ENCODE measurements at places on chromosomes 3 and 15.

- DNase-seq, result peak; percentile 39
Observed at GRCh38 chr15:101244036-101244781, 7.6 kb downstream of the CHSY1 start.

- peak; percentile 1 for DNase-seq
Observed at GRCh38 chr3:167032267-167032876, 347.7 kb downstream of the ZBBX start.

DNA sequence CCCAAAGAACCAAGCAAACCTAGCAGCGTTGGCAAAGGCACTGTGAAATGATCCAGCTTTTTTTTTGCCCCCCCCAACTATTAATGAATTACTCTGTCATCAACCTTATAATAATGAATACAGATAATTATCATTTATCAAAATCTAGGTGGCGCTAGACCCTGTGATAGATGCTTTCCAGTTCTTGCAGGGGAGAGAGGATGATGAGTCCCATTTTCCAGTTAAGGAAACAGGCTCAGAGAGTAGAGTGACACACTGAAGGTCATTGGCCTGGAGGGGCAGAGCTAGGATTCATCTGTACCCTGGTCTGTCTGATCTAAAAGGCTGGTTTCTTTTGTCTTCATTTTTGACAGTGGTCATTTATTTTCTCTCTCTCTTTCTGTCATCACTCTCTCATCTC, 5.0 kb downstream of the ACOX2 start:
- no peak for DNase-seq

DNA sequence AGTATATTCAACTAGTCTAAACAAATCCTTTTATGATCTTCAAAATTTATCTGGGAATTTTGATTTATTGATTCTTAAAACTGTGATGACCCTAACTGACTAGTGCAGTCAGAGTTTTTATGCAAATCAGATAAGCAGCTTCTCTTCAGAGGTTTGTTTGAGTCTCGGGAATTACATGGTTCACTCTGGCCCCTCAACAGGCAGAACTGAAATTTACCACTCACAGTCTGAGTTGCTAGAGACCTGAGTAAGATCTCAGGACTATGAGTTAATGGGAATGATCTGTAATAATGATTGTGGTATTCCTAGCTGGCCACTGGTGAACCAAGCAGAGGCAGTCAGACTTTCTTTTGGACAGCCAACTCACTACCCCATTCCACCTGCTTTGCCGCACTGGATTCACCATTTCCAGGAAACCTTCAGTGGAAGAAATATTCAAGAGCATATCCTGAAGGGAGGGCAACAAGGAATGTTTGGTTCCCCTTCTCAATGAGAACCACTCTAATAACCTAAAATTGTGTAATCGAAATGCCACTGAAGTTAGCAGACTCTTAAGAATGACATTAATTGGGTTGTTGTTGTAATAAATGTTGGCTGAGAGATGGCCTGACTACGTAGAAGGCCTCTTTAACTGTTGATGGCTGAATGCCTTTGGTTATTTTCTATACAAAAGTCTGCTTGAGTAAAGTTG, 11.5 kb upstream of the DNAJC13 start:
- DNase-seq, result no peak

DNA sequence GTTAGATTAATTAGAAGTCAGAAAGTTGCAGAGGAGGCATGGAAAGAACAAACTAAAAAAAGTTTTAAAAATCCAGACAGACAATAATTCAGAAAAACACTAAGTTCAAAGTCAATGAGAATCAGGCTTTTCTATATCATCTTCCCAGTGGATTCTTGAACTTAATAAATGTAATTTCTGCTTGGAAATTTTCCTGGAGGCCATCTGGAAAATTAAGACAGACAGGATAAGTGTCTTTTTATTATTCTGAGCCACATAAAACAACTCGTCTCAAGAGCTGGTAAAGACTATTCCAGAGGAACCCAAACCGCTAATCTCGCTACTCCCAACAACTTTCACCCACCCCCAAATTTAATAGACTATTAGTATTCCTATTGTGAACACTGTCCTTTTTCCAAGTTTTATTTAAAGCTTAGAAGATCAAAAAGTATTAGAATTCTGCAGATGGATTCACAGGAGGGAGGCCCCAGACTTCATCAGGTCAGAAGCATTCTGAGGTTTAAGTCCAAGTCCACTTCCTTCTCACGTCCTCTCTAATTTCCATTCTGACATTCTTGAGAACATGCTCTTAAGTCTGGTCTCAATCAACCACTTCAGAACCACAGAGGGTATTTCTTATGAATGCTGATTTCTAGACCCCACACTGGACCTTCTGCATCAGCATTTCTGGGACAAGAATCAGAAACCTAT, 61.3 kb downstream of the ERC2 start:
- no peak for DNase-seq

DNA sequence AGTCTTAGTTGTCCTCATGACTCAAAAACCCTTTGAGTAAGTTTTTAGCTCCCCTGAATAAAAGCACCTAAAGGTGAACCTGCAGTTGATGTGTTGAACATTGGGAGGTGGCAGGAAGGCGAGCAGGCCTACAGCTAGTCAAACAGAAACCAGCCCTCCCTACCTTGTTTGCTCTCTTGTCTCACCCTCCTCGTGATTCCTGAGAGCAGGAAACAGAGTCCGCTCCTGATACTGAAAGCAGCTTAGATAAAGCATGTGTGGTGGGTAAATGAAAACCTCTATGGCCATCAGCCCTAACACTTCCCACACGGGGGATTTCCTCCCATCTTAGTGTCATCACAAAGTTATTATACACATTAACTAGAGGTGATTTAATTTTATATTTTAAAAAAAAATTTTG, 21.8 kb upstream of the CLDN18 start:
- DNase-seq, result no peak

- DNase-seq, result no peak
Observed at GRCh38 chr3:47054412-47054811, 74.9 kb downstream of the NBEAL2 start.

- DNase-seq, result no peak
Observed at GRCh38 chr3:4418156-4418555, 48.9 kb downstream of the SUMF1 start.

DNA sequence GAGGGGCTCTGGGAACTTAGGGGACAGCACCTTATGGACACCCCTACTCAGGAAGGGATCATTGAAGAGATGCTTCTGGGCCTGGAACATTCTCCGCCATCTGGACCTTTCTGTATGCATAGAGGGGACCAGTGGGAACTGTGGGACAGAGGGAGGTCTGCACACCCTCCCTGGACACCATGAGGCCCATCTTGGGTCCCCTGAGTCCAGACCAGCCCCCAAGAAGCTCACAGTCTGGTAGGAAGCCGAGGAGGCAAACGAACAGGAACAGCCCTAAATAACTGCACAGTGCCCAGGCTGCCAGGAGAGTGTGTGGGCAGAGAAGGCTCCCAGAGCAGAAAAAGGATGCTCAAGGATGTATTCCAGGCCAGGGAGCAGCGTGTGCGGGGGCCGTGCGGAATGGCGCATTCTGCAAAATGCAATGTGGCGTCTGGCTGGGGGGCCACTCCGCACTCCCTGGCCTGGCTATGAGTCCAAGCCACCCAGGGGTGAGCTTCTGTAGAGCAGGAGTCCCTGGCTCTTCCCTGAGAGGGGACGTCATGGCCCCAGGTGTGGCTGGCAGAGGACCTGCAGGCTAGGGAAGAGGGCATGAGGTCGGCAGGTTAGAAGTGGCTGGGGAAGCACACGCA, 24.5 kb upstream of the KLF13 start:
- DNase-seq, result no peak

DNA sequence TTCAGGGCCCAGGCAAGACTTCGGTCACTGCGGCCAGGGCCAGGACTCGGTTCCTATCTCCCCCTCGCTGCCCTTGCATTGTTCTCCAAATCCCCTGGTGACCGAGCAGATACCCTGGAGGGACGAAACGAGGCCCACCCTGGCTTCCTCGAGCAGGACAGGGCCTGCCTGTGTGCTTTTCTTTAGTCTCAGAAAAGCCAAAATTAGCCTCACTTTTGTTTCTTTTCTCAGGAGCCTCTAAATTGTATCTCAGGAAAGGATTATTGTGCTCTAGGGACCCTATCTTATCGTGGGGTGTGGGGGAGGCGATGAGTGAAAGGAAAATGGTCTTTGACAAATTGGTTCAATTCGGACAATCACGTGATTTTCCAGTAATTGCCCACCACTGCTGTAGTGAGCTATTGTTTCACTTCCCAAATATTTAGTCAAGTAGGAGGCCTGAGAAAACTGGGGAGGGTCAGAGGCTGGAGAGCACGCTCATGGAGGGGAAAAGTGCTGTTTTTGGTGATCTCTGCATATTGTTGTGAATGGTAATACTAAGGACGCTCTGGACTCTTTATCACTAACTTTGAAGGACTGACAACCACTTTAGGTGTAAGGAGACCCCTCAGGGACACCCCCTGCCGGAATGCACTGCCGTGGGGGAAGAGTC, 61.6 kb downstream of the TMEM44 start:
- DNase-seq, result no peak

DNA sequence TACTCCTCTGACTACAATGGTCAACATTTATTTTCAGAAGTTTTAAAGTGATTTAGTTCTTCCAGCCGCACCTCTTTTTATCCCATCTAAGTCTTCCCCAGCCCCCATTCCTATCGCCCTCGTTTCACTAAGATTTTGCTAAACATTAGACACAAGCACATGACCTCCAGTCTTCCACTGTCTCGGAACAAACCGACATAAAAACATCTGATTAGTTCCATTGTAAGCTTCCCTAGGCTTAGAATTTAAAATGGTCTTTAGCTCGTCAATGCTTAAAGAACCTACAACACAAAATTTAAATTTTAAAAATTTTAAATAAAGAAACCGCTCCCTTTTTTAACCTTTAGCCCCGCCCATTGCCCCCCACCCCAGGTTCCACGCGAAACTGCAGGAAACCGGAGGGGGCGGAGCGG, 284 bp upstream of the TSC22D2 start:
- no peak for DNase-seq

Measured in AG08395 (cell line).